ENCODE measurements at places on chromosomes 13 and 19. TPM values are rescaled to one million over a fixed set of nuclear protein-coding genes. Genes with fewer than 3 reads are reported as not detected.

ELANE gene
- polyA plus RNA-seq = 0.89 TPM

TSSK6 gene
- 1.2 TPM for polyA plus RNA-seq

- no peak for DNase-seq
These were observed 76.0 kb downstream of the ELF1 start for GRCh38 chr13:40943073-40943472.

SRRM5 gene
- polyA plus RNA-seq = 0.52 TPM

- DNase-seq = peak; percentile 69
These were observed 18.1 kb downstream of the N4BP2L1 start for GRCh38 chr13:32409561-32410421.

- no peak for DNase-seq
These were observed 15.1 kb downstream of the ZNF175 start for GRCh38 chr19:51586103-51586728.

CSNK1G2 gene
- 42.8 TPM for polyA plus RNA-seq

TNFSF11 gene
- not detected for polyA plus RNA-seq

DNA sequence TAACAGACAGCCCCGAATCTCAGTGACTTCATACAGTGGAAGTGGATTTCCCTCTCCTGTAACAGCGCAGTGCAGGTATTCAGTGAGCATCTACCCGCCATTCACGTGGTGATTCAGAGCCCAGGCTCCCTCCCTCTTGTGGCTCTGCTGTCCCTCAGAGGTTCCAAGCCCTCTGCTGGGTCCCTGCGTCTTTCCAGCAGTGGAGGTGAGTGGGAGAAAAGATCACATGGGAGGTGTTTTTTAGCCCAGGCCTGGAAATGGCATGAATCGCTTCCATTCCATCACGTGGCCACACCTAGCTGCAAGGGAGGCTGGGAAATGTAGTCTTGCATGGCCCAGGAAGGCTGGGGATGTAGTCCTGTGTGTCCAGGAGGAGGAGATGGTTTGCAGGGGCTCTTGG is 61.4 kb downstream of the DPF1 start:
- DNase-seq = no peak

DNA sequence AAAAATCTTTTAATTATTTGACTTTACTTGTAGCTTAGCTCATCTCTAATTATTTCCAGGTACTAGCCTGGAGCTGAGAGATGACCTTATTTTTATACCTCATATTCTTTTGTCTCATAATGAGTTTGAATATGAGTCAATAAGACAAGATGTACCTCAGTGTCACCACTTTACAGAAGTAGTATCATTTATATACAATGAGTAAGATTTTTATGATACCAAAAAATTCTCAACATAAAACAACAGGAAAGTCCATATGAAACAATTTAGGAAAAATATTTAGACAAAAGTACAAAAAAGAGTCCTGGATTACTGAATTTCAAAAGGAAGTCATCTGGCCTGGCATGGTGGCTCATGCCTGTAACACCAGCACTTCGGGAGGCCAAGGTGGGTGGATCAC is 21.4 kb upstream of the USP12 start:
- DNase-seq = no peak

DNA sequence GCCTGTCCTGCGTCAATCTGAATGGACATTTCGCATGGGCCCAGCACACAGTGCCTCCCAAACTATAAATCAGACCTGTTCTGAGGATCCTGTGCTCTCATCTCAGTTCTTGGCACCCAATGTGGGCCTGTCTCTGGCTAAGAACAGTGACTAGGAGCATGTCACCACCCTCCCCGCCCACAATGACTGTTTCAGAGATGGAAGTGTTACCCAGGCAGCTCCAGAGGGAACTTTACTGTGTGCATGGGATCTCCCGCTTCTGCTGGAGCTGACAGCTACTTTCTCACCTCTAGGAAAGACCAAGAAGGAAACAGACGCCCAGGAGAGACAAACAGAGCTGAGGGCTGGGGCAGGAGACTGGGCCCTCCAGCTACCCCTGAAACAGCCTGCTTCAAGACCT is 45.0 kb downstream of the KCTD15 start:
- no peak for DNase-seq

DNA sequence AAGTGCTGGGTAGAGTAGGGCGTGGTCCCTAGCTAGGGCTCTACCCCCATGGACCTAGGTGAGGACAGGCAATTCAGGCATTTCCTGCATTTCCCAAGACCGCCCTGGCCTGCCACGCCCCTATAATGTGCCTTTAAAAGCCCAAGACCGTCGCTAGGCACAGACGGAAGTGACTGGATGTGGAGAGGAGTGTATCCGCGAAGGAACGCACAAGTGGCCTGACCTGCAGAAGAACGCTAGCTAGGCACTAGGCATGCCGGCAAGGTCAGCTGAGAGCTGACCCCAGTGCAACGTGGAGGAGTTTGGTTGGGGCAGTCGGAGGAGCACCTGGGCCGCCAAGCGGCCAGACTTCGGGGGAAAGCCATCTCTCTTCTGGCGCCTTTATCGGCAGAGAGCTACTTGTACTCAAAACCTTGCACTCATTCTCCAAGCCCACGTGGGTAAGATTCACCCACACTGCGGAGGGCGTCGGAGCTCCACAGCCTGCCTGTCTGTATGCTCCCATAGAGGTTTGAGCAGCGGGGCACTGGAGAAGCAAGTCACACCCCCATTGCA is 370.0 kb downstream of the FGF9 start:
- no peak for DNase-seq

PPP2R1A gene
- 332 TPM for polyA plus RNA-seq
